NCI-H446 (cell line): ENCODE measurements at places on chromosomes 11 and 22.

- DNase-seq, result no peak
Observed at GRCh38 chr11:43521471-43521870, 159.1 kb upstream of the HSD17B12 start.

DNA sequence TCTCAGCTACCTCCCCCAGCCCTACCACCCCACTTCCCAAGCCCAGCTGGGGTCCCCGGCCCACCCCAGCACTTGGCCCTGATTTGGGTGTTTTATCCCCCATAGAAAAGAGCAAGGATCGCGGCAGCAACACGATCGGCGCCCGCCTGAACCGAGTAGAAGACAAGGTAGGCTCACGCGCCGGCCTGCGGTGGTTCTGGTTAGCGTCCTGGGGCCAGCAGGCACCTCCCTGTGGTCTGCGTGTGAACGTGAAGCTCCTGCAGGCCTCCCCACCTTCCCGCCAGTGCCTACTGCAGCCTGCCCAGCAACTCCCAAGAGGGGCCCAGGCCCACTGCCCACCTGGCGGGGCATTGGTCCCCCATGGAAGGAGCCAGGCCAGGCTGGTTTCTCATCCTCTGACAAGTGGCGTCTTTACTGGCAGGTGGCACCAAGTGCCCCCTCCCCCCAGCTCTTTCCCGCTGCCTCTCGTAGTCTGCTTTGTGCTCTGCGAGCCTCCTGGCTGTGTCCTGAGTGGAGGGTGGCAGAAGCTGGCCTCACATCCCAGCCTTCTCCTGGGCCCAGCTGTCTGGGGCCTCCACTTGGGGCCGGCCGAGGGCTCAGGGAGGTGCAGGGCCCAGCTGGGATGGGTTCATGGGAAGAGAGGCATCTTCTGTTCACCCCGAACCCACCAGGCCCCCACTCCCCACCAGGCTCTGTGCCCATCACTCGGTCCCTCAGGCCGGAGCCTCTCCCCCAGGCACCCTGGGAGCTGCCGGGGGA lies 78.3 kb upstream of the KCNQ1OT1 start:
- DNase-seq, result peak; percentile 45

- DNase-seq, result no peak
Observed at GRCh38 chr11:115191761-115192160, 312.5 kb downstream of the CADM1 start.

DNA sequence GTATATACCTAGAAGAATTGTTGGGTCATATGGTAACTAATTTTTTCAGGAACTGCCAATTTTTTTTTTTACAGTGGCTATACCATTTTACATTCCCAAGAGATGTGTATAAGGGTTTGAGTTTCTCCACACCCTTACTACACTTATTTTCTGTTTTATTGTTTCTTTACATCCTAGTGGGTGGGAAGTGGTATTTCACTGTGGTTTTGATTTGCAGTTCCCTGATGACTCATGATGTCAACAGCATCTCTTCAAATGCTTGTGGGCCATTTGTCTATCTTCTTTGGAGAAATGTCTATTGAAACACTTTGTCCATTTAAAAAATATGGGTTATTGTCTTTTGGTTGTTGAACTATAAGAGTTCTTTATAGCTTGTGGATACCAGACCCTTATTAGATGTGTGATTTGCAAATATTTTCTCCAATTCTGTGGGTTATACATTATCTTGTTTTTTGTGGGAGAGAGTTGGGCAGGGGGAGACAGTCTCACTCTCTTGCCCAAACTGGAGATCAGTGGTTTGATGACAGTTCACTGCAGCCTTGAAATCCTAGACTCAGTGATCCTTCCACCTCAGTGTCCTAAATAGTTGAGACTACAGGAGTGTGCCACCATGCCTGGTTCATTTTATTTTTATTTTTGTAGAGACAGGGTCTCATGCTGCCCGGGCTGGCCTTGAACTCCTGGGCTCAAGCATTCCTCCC lies 30.3 kb upstream of the PISD start:
- DNase-seq, result no peak

DNA sequence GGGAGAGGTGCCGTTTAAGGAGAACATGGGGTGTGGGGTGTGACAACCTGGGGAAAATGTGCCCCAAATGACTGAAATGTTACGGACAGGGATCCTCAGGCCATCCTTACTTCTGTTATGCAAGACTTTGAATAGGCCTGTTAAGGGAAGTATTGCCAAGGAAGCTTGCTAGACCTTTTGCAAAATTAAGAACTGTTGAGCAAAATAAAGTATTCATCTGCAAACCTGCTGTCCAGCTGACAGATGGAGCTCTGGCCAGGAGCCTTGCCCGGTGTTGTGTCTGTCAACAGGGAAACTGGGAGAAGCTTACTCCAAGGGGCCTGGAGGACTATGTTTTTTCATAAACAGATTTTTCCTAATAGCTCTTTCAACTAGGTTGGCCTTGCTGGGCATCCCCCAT lies 48.0 kb downstream of the FAT3 start:
- no peak for DNase-seq

- DNase-seq, result no peak
Observed at GRCh38 chr11:3095712-3096361, 38.6 kb upstream of the CARS1 start.

GRCh38 chr22:27912101-27912500 lies 7.0 kb downstream of the PITPNB start:
- DNase-seq, result no peak

GRCh38 chr11:2198621-2199365 lies 27.2 kb upstream of the TH start:
- DNase-seq, result no peak

- DNase-seq, result no peak
Observed at GRCh38 chr22:33321466-33321865, 263.3 kb upstream of the SYN3 start.

DNA sequence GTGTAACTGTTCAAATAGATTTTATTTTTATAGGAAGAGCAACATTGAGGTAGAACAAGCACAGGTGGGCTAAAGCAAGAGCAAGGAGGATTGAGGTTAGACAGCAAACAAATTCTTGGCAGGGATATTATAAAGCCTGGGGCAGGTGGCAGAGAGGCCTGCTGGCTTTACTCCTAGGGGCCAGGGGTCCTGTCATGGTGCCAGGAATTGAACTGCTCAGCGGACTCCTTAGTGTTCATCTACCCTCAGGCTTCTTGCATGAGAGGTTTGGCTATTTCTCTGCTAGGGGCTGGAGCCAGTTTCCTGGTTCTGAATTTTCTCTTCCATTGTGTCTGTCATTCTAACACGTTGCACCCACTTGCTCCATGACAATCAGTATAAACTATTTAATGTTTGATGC lies 217.2 kb upstream of the NCAM1 start:
- peak; percentile 84 for DNase-seq

DNA sequence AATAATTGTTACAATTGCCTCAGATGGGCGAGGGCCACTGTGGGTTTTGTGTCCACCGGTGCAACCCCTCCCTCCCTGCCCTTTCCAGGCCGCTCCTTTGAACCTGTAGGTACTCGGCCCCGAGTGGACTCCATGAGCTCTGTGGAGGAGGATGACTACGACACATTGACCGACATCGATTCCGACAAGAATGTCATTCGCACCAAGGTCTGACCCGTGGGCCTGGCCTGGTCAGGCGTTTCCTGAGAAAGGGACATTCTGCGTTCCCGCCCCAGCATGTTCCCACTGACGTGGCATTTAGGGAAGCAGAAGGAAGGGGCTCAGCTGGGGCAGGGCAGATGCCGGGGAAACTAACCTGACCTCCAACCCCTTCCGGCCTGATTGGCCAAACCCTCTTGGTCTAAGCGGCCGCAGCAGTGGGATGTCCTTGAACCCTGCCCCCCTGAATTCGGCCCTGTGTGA lies 10.1 kb downstream of the SIDT2 start:
- no peak for DNase-seq

DNA sequence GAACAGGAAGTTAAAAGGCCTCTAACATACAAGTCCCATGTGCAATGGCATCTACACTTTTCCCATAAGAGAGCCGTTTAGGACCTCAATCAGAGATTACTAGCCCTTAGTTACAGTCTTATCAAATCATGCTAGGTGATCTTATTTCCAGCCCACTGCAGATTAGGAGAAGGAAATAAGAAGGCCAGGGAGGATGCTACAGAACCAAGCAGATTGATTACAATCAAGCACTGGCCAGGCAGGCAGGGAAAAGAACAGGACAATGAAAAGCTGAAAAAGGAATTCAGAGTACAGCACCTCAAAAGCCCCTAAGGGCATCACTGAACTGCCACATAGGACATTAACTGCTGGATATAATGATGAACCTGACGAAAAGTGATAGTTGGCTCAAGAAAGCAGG lies 73.0 kb downstream of the CLPB start:
- no peak for DNase-seq

DNA sequence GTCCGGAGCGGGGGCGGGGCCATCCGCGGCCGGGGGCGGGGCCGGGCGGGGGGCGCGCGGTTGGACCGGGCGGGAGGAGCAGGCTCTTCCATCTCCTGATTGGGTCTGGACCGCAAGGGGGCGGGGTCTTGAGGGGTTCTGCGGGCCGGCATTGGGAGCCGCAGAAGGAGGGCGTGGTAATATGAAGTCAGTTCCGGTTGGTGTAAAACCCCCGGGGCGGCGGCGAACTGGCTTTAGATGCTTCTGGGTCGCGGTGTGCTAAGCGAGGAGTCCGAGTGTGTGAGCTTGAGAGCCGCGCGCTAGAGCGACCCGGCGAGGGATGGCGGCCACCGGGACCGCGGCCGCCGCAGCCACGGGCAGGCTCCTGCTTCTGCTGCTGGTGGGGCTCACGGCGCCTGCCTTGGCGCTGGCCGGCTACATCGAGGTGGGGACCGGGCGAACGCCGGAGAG lies at the start of gene APLP2:
TSS of gene APLP2 (plus strand) at position 236 of the 450 bp plus-strand sequence. CDS start at position 320, 84 bp downstream.
- peak; percentile 98 for DNase-seq

GRCh38 chr11:64053699-64054098 lies 18.0 kb downstream of the FLRT1 start:
- DNase-seq, result no peak

DNA sequence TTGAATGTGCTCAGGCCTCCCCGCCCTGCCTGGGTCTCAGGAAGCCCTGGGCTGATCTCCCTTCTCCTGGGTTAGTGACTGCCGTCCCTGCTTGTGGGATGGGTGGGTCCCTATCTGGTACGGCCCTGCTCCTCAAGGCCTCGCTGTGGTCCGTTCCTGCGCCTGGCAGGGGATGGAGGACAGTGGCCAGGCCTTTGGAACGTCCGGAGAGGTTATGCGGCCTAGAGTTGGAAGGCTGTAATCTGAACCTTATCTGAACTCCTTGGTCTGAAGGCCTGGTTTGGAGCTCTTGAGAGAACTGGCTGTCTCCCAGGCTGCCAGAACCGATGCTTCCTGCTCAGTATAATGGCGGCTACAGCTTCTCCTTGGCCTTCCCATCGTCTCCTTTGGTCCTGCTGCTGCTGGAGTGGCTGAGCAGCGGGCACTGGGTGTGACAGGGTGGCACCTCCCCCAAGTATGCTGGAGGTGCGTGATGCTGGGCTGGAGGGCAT lies 72.8 kb downstream of the FLI1 start:
- no peak for DNase-seq

DNA sequence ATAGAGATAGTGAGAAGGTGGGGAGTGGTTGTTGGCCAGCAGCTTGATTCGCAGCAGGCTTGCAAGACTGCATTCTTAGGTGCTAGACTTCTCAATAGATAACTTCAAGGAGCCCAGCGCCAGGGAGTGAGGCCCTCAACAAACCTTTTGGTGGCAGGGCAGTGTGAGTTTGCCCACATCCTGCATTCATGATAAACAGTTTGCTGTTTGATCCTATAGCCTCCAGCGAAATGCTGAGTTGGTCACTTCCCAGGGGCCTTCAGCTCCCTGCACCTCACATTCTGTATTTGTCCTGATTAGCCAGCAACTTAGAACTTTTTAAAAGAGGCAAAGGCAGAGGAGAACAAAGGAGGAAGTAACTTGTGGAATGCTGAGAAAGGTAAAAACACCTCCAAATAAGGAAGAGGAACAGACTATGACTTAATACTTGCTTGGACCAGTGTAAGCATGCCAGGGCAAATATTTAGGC lies 25.1 kb downstream of the OR10A6 start:
- no peak for DNase-seq

- DNase-seq, result no peak
Observed at GRCh38 chr11:94790661-94791180, 22.6 kb downstream of the AMOTL1 start.

DNA sequence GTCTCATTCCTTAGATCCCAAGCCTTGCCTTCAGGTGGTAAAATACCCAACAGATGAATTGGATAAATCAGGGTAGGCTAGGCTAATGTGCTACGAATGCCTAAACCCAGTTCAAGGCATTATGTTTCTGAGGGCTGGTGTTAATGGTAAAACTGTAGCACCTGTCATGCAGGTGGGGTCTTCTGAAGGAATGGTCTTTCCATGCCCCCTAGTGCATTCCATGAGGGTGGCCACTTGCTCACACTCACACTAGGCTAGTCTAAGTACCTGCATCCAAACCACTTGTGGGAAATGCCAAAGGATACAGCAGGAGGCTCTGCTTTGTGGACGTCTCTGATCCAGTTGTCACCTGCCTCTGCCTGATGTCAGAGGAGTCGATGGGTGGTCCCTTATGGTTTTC lies 24.2 kb upstream of the UCP3 start:
- no peak for DNase-seq

- no peak for DNase-seq
Observed at GRCh38 chr11:128840137-128840536, 27.0 kb downstream of the KCNJ1 start.

DNA sequence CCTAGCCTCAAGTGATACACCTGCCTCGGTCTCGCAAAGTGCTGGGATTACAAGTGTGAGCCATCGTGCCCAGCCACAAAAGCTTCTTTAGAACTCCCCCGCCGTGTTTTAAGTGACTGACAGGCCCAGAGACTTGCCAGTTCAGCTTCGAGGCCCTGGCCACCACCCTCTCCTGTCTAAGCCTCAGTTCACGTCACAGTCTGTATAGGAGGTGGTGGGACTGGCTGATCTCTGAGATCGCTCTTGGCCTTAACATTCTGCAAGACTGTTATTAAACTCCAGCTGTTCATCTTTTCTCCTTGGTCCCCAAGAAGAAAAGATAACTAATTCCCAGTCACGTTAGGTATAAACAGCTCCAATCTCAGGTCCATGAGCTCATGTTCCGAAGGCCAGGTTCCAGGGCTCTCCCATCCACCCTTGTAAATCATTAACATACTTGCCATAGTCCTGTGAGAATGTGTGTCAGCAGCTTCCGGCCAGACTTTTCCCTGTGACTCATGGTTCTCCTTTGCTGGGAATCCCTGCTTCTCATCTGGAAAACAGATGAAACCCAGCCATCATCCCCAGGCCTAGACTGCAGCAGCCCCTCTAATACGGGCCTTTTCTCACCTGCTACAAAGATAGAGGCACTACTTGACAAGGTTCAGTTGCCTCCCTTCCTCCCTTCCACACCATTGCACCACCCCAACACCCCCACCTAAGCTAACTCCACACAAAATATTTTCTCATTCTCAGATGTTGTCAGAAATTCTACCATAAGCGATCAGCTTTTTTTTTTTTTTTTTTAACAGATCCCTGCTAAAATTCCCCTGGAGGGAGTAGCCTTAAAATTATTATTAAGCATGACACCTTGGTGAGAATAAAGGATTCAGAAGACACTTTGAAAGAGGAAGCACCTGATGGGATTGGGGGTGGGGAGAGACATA lies 5.6 kb upstream of the KIAA0930 start:
- DNase-seq, result no peak

- DNase-seq, result no peak
Observed at GRCh38 chr11:120532082-120532831, 20.7 kb downstream of the GRIK4 start.

GRCh38 chr11:117989351-117990102 lies 3.3 kb downstream of the IL10RA start:
- DNase-seq, result no peak

GRCh38 chr11:64759722-64760719 lies at the start of gene PYGM:
Gene PYGM (minus strand): TSS chr11:64759974. CDS start chr11:64759898, 76 bp downstream.
- peak; percentile 33 for DNase-seq
